ENCODE measurements at places on chromosomes 13 and 19.

DNA sequence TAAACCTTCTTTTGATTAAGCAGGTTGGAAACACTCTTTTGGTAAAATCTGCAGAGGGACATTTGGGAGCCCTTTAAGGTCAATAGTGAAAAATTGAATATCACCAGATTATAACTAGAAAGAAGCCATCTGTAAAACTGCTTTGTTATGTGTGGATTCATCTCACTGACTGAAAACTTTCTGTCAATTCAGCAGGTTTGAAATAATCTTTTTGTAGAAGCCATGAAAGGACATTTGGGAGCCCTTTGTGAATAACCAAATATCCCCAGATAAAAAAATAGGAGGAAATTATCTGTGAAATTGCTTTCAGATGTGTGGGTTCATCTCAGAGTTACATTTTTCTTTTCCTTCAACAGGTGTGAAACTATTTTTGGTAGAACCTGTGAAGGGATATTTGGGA is 1690.7 kb downstream of the UQCRFS1 start:
- DNase-seq, result no peak

GRCh38 chr13:29405401-29405800 is 190.1 kb downstream of the SLC7A1 start:
- DNase-seq, result no peak

- no peak for DNase-seq
Observed at GRCh38 chr19:23482829-23483228, 87.6 kb upstream of the ZNF91 start.

GRCh38 chr13:26983543-26984320 is 187.9 kb downstream of the USP12 start:
- DNase-seq, result no peak

GRCh38 chr13:88183440-88183839 is 512.3 kb downstream of the SLITRK5 start:
- no peak for DNase-seq

GRCh38 chr19:35049456-35049855 is 7.9 kb downstream of the HPN start:
- no peak for DNase-seq

DNA sequence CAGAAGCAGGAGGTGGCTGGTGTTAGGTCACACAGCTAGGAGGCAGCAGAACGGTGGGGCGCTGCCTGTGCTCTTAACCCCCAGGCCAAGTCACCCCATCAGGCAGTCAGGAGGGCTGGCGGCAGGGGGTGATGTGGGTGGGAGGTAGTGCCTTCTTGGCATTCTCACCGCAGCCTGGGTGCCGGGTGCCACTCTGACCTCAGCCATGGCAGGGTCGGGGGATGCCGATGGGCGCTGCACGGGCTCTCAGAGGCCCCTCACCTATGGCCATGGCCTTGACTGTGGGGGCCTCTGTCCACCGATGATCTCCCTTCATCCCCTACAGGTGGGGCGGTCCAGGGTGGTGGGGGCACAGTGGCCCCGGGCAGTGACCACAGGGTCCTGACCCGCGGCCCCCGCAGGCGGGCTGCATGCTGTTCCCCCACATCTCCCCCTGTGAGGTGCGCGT is 5.6 kb downstream of the PTOV1 start:
- DNase-seq, result no peak

GRCh38 chr13:71873418-71874247 is 6.6 kb upstream of the DACH1 start:
- no peak for DNase-seq

GRCh38 chr13:40072663-40073120 is 417.2 kb downstream of the COG6 start:
- no peak for DNase-seq

GRCh38 chr13:23760000-23760399 is 129.2 kb downstream of the MIPEP start:
- no peak for DNase-seq

DNA sequence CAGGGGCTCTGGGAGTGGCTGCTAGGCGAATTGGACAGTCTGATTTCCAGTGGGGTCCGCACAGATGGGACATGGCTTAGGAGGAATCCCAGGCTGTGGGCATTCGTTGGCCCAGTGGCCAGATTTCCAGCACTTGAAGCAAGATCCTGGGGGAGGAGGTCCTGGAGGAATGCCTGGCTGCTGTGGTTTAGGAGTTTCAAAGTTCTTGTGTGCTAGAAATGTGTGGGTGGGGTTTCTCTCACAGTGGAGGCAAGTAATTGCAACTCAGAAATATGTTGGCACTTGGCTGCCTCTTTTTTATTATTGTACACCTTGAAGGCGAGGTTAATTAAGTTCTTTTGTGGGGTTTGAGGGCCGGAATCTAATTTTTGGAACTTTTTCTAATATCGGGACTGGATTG is 17.1 kb downstream of the IGFL3 start:
- no peak for DNase-seq

- DNase-seq, result no peak
Observed at GRCh38 chr19:27777726-27778125, 1435.2 kb downstream of the UQCRFS1 start.

GRCh38 chr19:11295665-11296245 is at the start of gene TSPAN16:
Gene TSPAN16 (plus strand): TSS chr19:11296160. CDS start chr19:11296298, 138 bp downstream.
- DNase-seq, result no peak

All from stimulated activated CD8-positive, alpha-beta memory T cell treated with anti-CD3 and anti-CD28 coated beads, Interleukin-15, amount 100 ng/mL, for 4 hours (primary cell).